Right renal cortex interstitium (tissue), 3 donors: ENCODE measurements at places on chromosomes 1 and 21.

DNA sequence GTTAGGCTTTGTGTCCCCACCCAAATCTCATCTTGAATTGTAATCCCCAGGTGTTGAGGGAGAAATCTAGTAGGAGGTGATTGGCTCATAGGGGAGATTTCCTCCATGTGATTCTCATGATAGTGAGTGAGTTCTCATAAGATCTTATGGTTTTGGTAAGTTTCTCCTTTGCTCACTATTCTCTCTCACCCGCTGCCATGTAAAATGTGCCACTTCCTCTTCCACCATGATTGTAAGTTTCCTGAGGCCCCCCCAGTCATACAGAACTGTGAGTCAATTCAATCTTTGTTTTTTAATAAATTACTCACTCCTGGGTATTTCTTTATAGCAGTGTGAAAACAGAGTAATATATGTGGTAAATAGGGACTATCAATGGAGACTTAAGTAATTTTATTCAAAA lies 434.5 kb upstream of the OLFM3 start:
- no peak for DNase-seq

DNA sequence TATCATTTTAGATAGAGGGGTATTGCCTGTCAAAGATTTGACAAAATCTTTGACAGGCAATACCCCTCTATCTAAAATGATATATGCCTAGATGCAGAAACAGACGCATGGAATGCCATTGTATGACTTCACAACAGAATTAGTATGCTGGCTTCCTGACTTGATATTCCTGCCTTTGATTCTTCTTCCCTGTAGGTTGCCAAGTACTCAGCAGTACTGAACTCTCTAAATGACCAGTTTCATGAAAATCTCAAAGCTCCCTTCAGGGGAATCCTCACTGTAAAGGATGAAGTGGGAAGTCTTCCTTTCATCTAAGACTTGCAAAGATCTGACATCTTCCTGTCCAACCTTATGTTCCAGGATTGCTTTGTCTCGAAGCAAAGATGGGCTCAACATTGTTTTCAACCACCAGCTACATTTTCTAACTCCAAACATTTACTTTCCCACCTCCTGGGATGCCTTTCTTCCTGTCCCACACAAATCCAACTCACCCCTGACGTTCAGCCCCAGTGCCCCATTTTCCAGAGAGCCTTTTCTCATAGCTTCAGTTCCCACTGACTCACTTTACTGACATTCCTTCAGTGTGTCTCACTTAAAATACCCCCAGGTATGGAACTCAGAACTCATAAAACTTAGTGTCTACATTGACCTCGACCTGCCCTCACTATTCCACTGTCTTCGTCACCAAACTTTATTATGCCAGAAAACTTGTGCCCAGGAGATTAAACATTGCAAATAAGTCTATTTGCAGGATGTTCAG lies 67.3 kb upstream of the KCNJ6 start:
- DNase-seq: no peak

DNA sequence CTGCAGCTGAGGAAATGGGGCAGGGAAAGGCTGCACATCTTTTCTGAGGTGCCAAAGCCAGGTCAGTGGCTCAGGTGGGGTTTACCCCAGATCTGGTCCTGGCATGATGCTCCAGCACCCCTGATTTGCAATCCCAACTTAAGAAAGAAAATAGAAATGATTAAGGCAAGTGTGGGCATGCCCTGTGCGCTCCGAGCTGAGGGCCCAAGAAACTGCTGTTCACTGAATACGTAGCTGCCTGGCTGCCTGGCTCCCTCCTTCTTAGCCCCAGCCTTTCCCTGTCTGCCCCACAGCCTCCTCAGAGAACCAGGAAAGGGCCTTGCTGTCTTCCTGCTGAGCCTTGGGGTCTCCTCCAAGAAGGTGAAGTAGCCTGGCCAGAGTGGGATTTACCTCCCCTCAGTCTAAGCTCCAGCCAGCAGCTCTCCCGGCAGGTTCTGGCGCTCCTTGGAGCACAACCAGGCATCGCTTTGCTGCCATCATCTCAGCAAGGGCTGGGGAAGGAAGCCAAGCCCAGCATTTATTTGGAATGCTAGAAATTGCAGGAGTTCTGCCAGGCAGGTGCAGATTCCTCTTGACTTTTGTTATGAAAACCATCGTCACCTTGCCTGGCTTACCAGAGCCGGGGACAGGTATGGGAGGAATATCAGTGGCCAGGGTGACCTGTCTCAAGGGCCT lies 51.3 kb upstream of the SELENON start:
- DNase-seq: no peak

- no peak for DNase-seq
These were observed 23.6 kb downstream of the GPA33 start for GRCh38 chr1:167066333-167067122.

DNA sequence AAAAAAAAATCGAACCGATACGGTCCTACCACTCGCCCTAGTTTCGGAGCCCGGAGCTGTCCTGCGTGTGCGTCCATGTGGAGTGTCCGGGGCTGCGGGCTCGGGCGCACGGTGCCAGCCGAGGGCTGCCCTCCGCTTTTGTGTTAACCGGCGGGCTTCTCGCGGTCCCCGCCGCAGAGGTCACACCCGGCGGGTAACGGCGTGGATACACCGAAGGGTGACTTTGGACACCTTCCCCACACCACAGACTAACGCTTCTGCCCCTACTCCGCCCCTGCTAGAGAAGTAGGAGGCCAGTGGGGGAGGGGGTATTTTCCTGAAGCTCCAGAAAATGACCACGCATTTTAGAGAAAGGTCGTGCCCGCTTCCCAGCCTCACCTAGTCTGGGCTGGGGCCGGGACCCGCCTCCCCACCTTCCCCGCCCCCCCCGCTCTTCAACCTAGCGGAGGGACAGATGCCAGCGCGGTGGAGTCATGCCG lies 609 bp upstream of the ATF3 start:
- no peak for DNase-seq

- no peak for DNase-seq
These were observed 69.1 kb downstream of the AGPAT3 start for GRCh38 chr21:43934116-43934515.

DNA sequence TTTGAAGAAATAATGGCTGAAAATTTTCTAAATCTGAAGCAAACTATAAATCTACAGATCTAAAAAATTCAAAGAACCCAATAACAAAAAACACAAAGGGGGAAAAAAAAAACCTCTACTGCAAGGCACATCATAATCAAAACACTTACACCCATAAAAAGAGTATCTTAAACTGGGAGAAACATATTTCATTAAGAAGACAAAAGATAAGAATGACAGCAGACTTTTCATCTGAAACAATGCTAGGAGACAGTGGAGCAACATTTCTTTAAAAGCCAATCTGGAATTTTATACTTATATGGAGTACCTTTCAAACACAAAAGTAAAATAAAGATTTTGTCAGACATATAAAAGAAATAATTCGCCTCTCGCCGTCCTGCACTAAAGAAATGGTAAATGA lies 49.1 kb downstream of the COP1 start:
- no peak for DNase-seq

DNA sequence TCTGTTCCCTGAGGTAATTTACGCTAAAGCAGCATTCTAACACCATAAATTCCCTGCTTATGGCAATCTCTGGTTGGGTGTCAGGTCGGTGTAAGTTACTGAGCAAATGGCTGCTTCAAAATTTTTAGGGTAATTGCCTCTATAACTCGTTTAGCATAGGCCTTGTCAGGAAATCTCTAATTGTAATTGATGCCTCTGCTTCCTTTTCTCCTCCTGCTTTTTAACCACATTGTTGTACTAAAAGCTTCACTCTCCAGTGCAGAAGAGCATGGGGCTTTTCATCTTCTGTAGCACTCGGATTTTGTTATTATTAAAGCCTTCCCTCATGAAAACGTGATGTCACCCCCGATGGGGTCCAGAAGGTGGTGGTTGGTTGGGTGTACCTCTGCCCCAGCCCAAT lies 141.6 kb upstream of the NBPF11 start:
- no peak for DNase-seq

- no peak for DNase-seq
These were observed 9.6 kb upstream of the AMY2B start for GRCh38 chr1:103561643-103562395.

- no peak for DNase-seq
These were observed 31.5 kb downstream of the RPS6KC1 start for GRCh38 chr1:213082420-213083111.

GRCh38 chr1:12565094-12565965 lies 52.7 kb downstream of the DHRS3 start:
- no peak for DNase-seq

DNA sequence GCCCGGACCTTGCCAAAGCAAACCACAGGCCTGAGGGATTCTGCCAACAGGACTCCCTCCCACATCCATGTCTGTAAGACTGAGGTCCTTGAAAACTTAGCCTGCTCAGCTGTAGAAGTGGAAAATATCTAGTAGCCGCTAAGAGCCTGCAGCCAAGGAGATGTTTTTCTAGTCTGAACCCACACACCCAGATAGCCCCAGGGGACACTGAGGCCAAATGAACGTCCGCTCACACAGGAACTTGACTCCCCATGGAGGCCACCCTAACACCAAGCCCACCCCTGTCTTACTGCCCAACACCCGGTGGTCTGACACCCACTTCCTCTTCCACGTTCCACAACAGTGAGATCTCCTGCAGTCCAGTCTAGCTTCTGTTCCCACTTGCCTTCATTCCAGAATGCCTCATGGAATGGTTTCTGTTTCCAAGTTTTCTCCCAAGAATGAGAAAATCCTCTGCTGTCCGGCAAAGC lies 174.8 kb downstream of the PLPP3 start:
- no peak for DNase-seq

- DNase-seq: no peak
These were observed 25.5 kb downstream of the MYOM3 start for GRCh38 chr1:24086466-24086865.

DNA sequence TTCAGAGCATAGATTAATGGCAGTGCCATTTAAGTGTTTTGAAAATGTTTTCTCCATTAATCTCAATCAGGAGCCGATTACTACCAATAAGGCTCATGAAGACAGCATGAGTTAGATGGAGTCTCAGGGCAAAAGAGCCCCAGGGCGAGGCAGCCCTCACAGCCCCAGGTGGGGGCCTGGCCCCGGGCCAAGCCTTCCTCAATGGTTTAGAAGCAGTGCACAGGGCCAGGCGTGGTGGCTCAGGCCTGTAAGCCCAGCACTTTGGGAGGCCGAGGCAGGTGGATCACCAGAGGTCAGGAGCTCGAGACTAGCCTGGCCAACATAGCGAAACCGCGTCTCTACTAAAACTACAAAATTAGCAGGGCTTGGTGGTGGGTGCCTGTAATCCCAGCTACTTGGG lies 348.1 kb upstream of the VAMP3 start:
- DNase-seq: no peak

GRCh38 chr1:152442765-152443164 lies 28.7 kb upstream of the CRNN start:
- no peak for DNase-seq

DNA sequence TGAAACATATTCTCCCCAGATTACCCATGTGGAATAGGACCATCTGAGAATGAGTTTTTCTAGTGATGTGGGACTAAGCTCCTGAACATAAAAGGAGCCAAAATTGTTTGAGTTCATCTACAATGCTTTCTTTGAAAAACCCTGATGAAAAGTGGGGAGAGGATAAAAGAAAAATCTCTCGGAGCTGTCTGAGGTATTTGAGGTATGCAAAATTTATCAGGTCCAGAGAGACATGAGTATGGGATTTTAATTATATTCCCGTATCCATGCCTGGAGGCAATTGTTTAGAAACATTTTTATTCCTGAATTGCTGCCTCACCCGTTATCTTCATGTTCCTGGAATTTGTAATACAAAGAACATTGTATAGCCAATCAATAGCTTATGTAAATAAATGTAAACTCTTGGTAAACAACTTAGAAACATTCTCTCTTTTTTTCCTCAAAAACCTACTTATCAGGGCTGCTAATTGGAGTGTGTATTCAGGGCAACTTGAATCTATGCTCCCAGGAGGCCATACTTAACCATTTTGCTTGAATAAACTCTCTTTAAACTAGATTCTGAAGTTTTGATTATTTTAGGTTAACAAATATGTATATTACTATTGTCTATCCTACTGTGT lies 109.3 kb upstream of the OLFM3 start:
- no peak for DNase-seq

- DNase-seq: no peak
These were observed 22.9 kb downstream of the TOR3A start for GRCh38 chr1:179104611-179105250.

DNA sequence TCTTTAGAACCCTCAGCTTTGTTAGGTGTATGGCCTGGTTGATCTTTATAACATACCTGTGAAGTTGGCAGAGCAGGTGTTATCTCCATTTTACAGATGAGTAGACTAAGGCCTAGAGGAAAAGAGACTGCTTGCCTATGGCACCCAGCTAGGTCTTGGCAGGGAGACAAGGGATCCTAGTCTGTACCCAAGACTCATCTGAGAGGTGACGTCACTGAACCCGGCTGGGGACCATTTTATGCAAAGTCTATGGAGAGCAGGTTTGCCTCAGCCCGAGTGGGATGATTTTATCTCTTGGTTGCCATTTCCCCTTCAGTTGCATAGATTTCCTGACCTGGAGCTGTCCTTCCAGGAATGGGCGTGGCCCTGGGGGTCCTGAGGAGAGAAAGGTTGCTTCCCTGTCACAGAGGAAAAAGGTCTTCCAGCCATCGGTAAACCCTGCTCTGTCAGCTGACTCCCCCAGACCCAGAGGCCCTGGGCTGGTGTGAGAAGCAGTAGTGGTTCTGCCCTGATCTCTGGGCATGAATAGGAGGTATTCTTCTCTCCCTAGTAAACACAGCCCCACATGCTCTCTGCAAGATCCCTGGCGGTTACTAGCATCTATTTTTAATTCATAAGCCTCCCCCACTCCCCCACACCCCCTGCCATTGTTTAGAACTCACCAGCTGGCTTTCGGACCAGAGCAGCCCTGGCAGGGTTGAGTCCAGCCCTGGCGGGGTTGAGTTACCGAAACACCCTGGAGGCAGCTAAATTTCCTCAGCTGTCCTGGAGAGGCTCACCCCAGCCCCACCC lies 19.6 kb downstream of the TMCC2 start:
- DNase-seq: no peak

DNA sequence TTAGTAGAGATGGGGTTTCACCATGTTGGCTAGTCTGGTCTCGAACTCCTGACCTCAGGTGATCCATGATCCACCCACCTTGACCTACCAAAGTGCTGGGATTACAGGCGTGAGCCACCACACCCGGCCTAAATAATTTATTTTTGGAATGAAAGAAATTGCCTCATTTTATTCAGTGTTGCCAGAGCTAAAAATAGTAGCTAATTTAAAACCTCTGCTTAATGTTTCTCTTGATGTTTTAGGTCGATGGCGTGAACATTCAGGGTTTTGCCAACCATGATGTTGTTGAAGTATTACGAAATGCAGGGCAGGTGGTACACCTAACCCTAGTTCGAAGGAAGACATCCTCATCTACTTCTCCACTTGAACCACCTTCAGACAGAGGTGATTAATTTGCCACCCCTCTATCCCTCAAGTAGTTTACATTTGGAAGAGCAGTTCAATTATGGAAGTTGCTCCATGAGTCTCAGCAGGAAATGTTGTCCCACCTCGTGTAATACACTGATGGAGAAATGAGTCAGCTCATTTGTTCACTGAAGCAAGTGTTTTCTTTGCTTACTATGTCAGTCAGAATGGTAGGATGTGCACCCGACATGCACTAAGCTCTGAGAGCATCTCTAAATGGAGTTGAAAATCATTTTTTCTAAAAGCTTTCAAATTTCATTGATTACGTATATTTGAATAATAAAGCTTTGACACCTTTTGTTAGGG lies 54.9 kb downstream of the PATJ start:
- no peak for DNase-seq
